Right renal pelvis (tissue), 4 donors: ENCODE measurements at places on chromosomes 3 and 15. TPM values are rescaled to one million over a fixed set of nuclear protein-coding genes. Genes with fewer than 3 reads are reported as not detected.

TMC3 gene
- polyA plus RNA-seq, result 0.12 TPM

BDH1 gene
- 39.6 TPM for polyA plus RNA-seq

CTDSPL gene
- 110 TPM for polyA plus RNA-seq

TMIE gene
- polyA plus RNA-seq, result 1.3 TPM

FBLN2 gene
- 24.6 TPM for polyA plus RNA-seq

CYP8B1 gene
- polyA plus RNA-seq, result 1.1 TPM

CASR gene
- 21.9 TPM for polyA plus RNA-seq

XCR1 gene
- polyA plus RNA-seq, result 0.53 TPM

- DNase-seq, result no peak
Measured at GRCh38 chr15:85543741-85544155, 163.3 kb downstream of the AKAP13 start.

- DNase-seq, result no peak
Measured at GRCh38 chr3:59759298-59760031, 709.6 kb upstream of the CFAP20DC start.

DNA sequence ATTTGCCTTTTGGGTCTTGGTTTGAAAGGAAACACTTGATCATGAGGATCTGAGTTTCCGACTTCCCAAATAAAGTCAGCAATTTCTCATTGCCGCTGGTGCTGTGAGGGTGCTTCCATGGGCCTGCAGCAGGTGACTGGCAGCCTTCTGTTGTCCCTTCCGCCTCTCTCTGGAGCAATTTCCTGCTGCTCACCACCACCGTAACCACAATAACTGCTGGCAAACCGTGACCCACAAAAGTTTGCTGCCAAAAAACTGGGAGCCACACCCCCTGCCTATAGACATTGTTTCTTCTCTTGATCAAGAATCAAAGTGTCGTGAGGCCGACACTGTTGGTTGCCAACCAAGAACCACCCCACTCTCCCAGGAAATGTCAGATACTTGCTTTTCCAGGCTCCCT, 164.0 kb downstream of the NR2F2 start:
- DNase-seq, result no peak

DNA sequence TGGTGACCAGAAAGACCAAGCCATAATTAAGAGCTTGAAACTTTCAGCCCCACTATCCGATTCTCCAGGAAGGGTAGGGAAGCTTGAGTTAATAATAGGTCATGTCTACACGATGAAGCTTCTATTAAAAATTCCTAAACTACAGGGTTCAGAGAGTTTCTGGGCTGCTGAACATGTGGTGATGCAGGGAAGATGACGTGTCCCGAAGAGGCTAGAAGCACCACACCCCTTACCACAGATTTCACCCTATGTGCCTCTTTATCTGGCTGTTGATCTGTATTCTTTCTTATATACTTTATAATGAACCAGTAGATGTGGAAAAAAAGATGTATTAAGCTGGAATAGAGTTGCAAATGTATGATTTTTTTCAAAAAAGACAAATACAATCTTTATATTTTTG, 473.4 kb downstream of the NLGN1 start:
- no peak for DNase-seq

- DNase-seq, result no peak
Measured at GRCh38 chr3:19816631-19817030, 117.4 kb downstream of the EFHB start.

DNA sequence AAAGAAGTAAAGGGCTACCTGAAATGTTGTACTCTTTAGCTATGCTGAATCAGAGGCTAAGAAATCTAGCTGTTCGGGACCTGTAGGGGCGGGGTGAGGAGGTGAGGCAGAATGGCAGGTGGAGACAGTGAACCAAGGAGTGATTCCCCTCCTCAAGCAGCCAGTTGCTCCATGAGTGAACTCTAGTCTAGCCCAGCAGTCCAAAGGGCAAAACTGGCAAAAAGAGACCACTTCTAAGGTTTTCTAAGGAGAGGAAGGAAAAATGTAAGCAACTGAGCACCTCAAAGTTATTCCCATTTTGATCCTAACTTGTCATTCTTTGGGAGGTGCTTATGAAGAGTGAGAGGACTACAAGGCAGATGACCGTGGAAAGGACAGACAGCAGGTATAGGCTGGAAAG, 19.3 kb upstream of the TOPAZ1 start:
- DNase-seq, result no peak

DNA sequence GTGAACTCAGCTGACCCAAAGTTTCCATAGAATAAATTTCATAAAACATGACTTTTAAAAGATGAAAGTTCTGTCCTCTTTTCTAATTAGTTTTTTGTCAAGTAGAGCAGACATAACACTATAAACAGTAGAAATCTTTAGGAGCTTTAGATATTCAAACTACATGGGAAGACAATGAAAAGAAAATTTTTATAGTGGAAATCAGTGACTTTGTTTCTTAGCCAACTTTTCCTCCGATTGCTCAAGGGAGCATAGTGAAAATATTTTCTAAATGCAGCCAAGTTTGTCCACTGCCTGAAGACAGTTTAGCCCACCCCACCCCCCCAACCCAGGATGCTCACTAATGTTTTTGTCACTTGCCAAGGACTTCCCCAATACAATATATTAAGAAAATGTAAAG, 114.9 kb downstream of the PLD1 start:
- no peak for DNase-seq

- DNase-seq, result no peak
Measured at GRCh38 chr3:181888234-181888633, 176.5 kb downstream of the SOX2 start.

GRCh38 chr3:123092243-123092642, 25.4 kb downstream of the PDIA5 start:
- DNase-seq, result no peak

GRCh38 chr3:167466966-167467365, 6.9 kb downstream of the SERPINI2 start:
- no peak for DNase-seq

DNA sequence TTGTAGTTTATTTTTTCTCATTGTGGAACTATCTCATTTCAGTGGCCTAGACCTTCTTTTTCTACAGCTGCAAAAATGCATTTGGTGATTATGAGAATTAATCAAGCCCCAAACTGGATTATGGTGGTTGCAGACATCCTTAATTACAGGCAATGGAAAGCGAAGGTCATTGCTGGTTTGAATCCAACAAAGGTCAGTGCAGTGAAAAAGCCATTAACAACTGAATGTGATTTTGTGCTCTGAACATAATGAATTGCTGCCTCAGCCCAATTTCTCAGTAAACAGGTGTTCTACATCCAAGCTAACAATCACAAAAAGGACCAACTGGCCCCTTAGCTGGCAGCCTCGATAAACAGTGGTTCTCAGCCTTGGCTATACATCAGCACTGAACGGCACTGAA, 260.1 kb upstream of the DPPA4 start:
- DNase-seq, result no peak

DNA sequence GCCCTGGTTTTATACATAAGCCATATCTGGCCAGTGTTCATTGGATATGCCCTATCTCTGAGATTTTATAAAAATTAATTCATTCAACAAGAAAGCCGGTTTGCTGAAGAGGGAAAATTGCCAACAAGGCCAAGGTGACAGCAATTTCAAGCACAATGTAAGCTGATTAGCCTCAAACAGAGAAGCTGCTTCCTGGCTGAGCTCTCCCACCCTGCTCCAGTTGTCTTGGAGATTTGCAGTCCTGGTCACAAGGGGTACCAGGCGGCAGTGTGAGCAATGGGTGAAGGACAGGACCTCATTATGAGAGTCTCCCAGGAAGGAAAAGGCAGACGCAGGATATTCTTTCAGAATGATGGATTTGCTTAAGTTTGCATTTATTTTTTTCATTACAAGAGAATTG, 5.4 kb upstream of the THSD4 start:
- DNase-seq, result no peak

GRCh38 chr3:5188419-5189221, 1.1 kb downstream of the EDEM1 start:
- DNase-seq, result no peak

DNA sequence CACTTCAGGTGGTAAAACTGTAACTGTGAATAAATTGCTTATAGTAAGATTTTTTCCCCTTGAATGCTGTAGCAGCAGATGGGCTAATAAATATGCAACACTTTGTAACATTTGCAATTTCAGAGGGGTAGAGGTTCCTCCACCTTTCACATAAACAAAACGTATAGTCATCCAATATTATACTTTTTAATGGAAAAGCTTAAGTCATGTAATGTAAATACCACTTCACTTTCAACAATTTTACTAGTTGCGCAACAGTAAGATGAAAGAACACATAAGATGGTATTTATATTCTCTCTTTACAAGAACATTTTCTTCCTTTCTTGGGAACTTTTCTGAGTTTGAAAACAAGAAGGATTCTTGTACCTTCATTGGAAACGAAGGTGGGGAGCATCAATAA, 56.6 kb upstream of the FAM3D start:
- no peak for DNase-seq

DNA sequence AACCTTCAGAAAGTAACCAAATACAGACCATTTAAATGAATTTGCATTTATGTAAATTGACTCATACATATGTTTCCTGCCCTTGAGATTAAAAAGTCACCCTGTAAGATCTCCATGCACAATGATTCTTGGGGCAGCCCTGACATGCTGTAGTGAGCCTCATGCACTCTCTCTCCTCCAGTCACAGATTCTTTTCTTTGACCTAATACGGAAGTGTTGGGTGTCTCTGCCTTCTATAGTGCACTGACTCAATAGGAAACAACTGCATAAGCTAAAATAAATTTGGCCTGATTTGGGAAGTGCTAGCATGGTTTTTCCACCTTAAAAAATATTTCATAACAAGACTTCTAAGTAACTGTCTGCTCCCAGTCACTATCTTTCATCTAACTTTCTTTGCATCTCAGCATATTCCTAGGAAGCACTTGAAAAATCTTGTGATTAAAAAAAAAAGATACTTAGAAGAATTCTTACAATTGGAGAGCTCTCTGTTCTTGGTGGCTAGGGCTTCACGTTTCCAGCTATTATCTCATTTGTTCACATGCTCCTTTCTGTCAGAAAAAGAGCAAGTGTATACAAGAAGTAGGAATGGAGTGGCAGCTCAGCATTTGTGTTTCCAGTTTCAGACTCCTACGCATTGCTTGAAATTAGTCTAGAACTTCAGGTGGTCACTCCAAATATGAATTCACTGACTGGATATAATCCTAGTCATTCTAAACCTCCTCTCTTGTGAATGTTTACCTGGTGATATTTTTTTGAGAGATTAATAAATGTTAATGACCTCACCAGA, 207.9 kb upstream of the COL8A1 start:
- no peak for DNase-seq
